ENCODE measurements at places on chromosomes 6 and 20.

DNA sequence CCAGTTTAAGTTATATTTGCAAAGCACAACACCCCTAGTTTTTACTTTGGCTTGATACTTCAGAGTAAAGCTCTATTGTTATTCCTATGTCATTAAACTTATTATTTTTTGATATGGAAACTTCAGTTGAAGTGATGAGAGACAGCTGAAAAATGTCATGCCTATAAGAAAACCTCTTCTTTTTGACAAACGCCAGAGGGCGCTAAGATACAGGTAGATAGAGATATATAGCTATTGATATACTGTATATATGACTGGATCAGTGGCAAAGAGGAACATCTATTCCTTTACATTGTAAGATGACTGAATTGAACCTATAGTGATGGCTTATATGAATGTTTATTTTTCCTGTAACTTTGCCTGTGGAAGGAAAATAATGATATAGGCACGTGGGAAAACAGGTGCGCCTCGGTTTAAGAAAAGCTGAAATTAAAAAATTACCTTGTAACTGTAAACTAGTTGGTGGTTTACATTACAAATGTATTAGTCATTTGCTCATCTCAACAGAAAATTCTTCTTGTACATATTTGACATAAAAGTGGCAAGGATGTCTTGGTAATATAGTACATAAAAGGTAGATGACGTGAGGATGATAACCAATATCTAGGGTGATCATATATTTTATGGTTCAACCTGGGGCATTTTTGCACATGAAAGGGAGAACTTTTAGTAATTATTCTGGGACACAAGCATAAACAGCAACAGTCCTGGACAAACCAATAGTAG lies 74.1 kb downstream of the LAMA4 start:
- no peak for DNase-seq

GRCh38 chr20:58740356-58741308 lies 48.0 kb downstream of the NPEPL1 start:
- DNase-seq, result no peak

DNA sequence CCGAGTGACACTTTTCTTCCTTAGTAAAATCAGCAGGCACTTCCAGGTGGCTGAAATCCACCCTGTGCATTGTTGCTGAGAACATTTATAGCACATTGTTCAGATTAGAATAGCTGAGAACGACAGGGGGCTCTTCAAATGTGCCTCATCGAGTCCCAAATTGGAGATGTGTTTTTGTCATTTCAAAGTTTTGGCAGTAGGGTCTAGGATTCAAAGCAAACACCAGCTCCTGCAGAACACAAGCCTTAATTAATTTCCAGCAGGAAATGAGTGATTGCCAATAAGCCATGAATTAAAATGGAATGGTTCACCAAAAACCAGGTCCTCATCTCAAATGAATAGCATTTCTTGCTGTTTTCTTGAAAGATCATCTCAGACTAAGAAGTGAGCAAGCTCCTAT lies 171.6 kb downstream of the PLCB1 start:
- no peak for DNase-seq

DNA sequence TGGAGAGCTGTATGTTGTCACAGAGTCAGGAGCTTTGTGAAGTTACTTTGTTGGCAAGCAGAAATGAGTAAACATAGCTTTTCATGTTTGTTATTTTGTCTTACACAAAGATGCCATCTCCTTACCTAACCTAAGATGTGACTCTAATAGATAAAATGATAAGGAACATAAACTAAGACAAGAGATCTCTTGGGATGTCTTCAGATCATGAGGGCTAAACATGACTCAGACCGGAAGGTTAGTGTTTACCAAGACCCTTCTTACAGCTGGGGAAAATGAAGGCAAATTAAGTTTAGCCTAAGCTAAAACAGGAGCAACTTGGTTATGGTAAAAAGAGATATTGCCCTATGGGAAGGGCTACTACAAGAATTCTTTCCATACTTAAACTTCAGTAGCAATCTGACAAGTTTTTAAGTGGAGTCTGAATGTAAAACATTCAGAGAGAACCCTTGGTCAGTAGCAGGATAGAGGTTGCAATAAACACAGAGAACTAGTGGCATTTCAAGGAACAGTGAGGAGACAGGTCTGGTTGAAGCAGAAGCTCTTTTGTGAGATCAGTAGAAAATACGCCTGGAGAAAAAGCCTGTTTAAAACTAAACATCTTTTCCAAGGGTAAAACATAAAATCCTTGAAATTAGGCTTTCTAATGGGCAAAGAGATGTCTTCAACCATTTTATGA lies 29.9 kb downstream of the SGK1 start:
- no peak for DNase-seq

DNA sequence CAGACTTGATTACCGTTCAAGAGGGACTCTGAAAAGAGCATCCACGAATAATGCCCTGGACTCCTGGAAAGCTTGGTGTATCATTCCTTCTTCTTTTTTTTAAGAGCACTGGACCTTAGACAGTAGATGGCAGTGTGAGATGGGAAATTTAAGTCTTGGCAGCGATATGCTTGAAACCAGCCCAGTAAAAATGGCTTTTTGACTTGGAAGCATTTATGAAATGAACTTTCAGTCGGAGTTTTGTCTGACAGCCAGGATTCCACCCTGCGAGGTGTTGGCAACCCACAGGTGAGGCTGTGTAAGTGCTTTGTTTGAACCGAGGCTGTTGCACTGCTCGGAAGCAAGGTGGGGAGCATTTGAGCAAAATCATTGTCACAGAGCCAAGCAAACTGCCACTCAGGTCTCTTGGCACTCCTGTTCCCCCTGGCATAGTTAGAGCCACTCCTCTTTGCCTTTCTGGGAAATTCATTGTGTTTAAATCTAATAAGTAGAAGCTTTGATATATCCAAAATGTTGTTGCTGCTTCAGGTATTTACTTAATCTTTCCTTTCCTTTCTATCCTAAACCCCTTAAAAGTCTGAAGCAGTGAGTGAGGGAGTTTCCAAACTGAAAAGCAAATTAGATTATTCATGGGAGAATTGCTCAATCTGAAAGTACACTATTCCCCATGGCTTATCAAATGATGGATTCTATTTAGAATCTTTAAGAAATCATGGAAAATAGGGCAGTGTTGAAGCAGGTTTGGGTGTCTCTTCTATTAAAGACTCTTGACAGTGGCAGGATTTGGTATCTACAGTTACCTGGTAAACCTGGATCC lies 272.8 kb upstream of the SLC35B3 start:
- DNase-seq, result no peak

DNA sequence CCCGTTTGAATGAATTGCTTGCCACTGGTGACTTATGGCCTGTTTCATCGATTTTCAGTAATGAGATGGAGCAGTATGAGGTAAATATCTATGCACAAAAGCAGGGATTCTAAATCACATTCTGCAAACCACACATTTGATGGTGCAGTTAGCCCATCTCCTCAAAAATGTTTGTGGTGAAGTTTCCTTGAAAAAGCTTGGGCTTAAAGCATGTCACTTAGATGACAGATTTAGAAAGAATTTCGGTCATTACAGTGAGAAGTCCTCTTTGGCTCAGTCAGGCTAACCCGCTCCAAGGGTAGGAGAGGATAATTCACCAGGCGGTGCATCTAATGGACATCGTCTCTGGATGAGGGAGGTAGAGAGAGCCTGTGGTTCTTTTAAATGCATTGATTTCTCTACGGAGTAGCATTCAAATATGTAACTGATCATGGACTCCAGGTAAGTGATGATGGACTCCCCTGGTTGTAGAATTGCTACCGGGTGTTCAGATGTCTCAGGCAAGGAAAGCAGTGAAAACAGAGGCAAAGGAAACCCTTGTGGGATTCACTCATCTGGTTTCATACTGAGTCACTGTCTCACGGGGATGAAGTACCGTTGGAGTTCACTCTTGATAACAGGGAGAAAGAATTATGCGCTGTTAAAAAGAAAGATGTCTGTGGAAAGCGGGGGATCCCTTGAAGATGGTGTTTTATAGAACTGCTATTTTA lies 65.3 kb downstream of the AIG1 start:
- DNase-seq, result no peak

- DNase-seq, result no peak
These were observed 19.3 kb upstream of the SCML4 start for GRCh38 chr6:107843400-107843799.
